ENCODE measurements at places on chromosomes 2 and 18.

DNA sequence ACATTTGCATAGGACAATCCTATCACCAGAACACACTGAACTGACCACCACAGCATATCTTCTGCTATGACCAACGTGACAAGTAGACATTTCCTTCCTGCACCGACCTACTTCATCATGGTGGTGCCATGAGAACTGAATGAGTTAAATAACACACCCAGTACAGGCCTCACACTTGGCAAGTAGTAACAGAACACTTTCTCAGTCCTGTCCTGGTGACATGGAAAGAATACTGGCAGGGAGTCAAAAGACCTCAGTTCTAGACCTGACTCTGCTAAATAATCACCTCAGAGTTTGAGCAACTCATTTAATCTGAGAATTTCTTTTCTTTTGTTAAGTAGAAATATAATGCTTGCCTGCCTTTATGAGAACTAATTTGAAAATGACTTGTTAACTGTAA, 186.3 kb upstream of the SMAD7 start:
- DNase-seq, result no peak

DNA sequence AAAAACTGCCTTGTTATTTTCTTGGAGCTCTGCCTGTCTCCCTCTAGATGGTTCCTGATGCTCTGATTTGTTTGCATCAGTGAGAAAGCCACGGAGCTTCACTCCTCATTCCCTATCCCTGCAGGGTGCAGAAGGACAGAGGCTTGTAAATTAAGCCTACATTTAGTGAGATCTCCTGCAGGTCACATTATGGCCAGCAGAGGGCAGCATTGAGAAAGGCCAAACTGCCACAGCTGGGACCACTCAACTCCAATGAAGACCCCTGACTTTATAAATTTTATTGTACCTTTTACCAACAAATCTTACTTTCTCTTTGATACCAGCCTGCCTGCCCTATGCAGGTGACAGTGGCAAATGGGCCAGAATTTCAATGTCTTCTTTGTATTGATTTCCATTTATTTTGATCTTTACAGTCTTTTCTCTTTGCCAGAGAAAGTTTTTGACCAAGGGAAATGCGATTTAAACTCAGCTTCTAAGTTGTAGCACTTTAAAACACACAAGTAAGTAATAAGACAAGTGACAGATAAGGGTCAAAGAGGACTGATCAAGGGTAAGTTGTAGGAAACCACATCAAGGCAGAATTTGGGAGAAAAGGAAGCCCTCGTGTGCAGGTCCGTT, 1029.1 kb upstream of the KLHL29 start:
- DNase-seq, result peak; percentile 56

GRCh38 chr2:203713381-203713780, 6.9 kb downstream of the CD28 start:
- DNase-seq, result no peak

DNA sequence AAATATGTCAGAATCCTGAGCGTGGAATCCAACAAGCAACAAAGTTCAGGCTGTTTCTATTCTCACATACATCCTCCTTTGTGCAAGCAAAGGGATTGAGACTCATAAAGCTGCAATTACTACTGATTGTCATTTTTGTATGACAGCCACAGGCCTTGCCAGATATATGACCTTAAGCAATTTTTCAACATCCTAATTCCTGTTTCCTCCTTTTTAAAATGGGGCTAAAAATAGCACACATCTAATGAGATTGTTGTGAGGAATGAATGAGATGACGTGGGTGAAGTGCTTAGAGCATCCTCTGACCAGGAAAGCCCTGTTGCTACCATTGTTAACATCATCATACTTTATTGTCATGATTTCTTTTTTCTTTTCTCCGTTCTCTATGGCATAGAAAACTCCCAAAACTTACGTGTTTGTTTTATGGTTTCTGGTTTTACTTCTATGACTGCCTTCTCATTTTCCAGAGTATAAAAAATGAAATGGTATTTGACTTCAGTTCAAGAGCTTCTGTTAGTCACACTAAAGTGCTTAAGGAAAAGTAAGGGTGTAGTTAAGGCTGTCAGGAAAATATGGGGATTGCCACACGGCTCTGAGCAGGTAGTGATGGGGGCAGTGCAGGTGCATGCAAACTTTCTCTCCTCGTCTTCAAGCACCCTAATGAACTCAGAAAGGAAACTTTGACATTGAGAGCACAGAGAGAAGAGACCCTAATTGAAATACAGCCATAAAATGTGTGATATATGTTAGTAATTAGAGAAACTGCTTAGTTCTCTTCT, 590.6 kb upstream of the NETO1 start:
- DNase-seq, result no peak

- DNase-seq, result no peak
Measured at GRCh38 chr2:216030216-216030615, 16.9 kb upstream of the MREG start.

- DNase-seq, result peak; percentile 67
Measured at GRCh38 chr2:233912691-233913423, 4.3 kb upstream of the TRPM8 start.

DNA sequence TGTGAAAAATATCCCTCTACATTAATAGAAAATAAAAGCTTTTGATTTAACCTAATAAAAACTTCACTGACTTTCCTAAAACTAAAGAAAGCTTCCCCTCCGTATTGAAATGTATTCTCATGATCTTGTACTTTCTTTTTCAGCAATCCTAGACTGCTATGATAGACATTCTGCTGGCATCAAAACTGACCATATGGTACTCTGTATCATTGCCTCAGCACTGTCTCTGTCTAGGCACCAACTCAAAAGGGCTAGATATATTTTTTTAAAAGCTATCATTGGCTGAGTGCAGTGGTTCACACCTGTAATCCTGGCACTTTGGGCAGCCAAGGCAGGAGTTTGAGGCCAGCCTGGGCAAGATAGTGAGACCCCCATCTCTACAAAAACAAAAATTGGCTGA, 32.9 kb downstream of the CDKL4 start:
- DNase-seq, result no peak

GRCh38 chr18:46632401-46633071, 24.5 kb downstream of the LOXHD1 start:
- DNase-seq, result peak; percentile 75

DNA sequence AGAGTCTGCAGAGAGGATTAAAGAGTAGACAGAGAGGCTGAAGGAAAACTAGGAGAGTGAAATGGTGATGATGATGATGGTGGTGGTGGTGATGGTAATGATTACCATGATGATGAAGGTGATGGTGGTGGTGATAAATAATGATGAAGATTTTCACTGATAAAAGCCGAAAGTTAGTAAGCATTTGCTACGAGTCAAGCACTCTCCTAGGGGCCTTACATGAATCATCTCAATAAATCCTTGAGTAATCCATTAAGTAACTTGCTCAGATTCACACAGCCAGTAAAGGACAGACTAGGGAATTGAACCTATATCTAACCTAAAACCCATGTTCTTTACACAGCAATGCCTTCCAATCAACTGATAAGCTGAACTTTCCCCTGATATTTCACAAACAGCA, 106.7 kb upstream of the PGAP1 start:
- DNase-seq, result no peak

DNA sequence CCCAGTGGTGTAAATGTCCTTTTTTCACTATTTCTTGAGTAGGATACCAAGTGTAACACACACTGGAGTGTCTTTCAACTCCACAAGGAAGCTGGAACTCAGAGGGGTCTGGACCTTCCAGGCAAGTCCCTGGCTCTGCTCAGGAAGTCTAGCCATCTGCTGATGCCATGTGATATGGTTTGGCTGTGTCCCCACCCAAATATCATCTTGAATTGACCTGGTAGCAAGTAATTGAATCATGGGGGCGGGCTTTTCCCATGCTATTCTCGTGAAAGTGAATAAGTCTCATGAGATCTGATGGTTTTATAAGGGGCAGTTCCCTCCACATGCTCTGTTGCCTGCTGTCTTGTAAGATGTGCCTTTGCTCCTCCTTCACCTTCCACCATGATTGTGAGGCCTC, 99.4 kb upstream of the CDC42EP3 start:
- DNase-seq, result no peak

DNA sequence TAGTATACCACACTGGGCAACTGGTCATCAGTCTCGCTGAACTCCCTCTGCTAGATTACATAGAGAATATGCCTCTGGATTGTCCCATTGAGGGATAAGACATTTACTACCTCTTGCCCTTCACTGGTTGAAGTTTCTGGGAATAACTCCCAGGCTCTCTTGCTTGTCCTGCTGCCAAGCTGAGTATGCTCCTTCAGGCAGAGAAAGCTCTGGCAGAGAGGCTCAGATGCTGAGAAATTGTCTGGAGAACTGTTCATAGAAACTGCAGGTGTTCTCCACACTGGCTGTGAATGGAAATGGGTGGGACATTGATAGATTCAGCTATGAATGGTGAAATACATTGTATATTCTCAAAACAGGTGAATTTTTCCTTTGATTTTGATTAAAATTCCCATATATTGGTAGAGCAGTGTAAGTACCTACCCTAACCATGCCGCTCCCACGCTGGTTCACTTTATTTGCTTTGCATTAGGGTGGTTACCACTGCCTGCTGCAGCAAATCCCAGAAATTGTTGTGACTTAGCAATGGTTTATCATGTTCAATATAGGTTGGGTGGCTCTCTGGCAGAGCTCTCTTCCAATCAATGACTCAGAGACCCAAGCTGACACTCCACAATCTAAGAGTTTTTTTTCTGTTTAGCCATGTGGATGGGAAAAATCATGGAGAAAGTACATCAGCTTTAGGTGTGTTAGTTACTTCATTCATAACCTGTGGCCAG, 36.7 kb downstream of the FAM117B start:
- DNase-seq, result no peak

DNA sequence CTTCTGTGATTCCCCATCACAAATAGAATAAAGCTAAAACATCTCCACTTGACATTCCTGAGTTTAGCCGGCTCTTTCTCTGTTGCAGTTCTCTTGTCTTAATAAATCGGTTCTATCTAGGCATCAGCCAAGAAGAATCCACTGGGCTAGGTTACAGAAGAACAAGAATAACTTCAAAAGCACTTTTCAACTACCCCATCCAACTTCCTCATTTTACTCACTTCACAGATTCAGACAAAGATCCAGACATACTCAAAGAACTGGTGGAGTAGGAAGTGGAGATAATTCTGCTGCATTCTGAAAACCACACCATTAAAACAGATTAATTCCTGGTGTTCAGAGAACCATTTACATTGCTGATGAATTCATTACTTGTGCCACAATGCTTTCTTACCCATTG, 9.6 kb upstream of the ALPK2 start:
- DNase-seq, result no peak

DNA sequence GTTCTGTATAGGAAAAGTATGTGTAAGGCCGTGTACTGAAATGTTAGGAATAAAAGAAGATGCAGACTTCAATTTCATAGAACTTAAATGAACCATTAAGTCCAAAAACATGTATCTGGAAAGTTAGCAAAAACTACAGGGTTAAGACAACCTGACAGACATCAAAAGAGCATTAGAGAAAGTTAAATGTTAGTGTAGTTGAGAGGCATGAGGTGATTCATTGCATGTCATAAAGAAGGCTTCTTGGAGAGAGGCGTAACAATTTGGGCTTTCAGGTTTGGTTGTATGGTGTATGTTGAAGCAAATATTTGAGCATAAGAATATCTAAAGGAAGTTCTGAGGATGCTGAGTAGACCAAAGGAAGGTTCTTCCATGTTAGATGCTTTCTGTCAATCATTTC, 6.3 kb downstream of the EPC2 start:
- DNase-seq, result no peak

DNA sequence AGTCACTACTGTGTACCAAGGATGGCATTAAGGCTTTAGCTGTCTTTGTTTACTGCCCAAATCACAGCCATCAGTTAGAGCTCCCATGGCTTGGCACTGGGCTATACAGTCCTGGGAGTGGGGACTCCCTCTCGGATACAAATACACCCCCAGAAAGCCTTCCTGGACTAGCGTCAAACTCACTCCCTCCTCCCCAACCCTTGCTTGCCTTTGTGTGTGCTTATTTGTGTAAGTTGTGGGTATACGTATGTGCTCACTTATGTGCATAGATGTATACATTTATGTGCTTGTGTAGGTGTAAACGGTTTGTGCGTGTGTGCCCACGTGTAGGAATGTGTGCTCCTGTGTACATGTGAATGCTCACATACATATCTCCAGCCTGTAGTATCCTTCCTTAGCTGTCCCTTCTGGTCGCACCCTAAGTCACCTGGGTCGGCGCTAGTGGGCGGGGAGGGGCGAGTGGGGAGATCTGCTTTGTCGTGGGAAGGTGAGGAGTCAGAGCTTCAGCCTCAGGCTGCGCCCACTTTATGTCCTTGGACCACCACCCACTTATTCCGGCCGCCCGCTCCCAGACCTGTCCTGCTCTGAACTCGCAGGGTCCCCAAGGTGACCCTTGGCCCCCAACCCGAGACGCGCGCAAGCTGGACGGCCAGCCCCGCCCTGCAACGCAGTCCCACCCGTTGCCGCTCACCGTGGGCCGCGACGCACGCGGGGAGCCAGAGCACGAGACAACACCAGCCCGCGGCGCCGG, 461 bp downstream of the PRADC1 start:
- peak; percentile 31 for DNase-seq

DNA sequence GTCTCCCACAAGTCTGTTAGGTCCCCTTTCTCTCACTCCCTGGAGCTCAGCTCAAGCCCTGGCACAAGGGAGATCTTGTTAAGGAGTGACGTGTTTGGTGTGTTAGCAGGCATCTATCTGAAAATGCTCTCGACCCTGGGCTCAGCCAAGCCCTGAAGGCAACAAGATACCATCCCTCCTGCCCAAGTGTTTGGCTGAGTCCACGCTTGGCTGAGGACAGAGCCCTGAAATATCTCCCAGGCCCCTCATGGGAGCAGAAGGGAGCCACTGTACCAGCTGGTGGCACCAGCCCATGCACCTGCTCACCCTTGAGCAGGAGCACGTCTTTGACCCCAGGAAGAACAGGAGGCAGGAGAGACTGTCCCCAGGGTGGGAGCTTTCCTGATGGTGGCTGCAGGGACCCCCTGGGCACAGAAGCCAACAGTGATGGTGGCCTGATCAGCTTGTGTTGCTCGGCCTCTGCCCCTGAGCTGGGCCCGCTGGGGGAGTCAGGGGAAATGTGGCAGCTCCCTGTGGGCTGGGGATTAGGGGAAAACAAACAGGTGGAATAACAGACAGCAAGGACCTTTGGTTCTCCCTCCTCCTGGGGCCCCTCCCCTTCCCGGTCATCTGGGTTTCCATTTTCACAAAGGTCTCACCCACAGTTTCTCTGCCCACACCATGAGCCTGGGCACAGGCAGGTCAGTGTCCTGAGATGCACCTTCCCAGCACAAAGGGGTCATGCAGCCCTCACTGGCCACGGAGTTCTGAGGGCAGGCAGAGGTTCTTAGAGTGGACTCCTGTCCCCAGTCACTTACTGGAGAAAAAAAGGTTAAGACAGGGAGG, 91.6 kb downstream of the RHOB start:
- DNase-seq, result no peak

DNA sequence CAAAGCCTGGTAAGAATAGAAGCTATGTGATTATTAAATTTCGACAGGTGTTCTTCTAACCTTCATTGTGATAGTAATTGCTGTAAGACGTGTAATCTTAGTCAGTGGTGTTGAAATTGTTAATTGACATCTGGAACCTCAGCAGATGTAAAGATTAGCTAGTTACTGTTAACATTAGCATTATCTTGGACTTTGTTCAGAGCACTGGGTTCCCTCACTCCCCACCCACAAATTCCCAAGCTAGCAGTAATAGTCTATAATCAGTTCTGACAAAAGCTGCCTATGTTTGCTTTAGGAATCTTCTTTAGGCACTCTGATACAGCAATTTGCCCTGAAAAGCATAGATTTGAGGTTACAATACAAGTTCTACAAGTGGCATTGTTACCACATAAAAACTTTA, 233.7 kb downstream of the EN1 start:
- no peak for DNase-seq
